ENCODE measurements at places on chromosomes 1 and 21. TPM values are rescaled to one million over a fixed set of nuclear protein-coding genes. Genes with fewer than 3 reads are reported as not detected.

DNA sequence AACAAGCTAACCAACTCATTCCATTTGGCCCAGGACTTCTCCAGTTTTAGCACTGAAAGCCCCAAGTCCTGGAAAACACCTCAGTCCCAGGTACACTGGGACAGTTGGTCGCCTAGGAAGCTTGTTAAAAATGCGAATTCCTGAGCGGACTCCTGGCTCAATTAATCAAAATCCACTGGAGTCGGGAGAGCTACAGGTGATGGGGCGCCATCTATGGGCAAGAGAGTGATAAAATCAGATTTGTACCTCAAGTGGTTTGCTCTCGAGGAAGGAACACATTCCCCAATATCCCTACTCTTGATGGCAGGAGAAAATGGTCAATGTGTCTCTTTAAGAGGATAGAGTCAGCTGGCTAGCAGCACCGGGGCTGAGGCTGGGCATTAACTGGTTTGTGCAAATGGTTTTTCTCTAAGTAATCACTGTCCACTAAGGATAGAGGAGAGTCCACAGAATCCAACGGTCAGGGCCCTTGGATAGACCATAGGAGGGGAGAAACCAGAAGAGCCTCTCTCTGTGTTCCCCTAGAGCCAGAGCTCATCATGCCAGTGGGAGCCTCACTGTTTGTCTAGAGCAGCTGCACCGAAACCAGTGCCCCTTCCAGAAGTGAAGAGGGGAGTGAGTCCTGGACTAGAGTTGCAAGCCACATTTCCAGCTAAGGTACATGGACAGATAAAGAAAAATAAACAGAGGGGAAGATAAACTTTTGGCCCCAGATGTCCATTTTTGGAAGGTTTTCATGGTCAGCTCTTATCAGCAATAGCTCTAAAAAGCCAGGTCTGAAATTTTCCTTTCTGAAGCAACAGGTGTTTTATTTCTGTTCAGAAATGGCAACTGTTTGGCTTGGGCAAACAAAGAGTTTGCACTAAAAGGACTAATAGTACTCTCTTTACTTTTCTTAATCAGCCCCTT, 148.5 kb downstream of the TENT5C start:
- peak overlapping the region; percentile 61 for H3K27ac ChIP-seq
- no peaks in the 10 kb centered on the region for H3K36me3 ChIP-seq
- H3K27me3 ChIP-seq, result no peaks in the 10 kb centered on the region

GRCh38 chr1:50348449-50349241, 74.6 kb downstream of the DMRTA2 start:
- DNase-seq, result peak; percentile 40
- H3K27ac ChIP-seq, result no peak overlapping the region
- no peak overlapping the region for H3K4me3 ChIP-seq
- H3K27me3 ChIP-seq, result peaks cover 32% of the 10 kb centered on the region
- no peaks in the 10 kb centered on the region for H3K4me1 ChIP-seq

DNA sequence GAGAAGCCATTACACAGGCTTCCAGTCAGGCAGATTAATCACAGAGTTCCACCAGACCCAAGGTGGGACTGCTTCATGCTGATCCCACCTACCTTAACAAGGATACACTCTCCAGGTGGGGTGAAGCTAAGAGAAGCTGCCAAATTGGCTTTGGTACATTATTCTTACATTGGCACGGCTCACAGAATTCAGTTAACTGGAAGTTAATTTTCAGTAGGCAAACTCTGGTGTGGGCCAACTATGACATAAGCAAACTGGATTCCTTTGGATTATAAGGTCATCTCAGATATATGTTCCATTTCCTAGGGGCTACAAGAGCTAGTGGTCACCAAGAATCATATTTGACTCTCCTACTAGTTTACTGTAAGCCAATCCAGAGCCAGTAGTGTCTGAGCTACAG, 448.8 kb upstream of the BEND5 start:
- H3K4me1 ChIP-seq, result no peaks in the 10 kb centered on the region
- no peak overlapping the region for H3K27ac ChIP-seq

- H3K27me3 ChIP-seq, result no peaks in the 10 kb centered on the region
- H3K4me1 ChIP-seq, result peaks cover 8% of the 10 kb centered on the region
- no peaks in the 10 kb centered on the region for H3K36me3 ChIP-seq
- H3K27ac ChIP-seq, result no peak overlapping the region
- DNase-seq, result no peak
- H3K4me3 ChIP-seq, result no peak overlapping the region
Observed at GRCh38 chr21:17602874-17603273, 9.8 kb downstream of the BTG3 start.

GRCh38 chr1:4627353-4627752, 27.1 kb upstream of the AJAP1 start:
- H3K36me3 ChIP-seq, result no peaks in the 10 kb centered on the region
- H3K4me3 ChIP-seq, result no peak overlapping the region
- H3K4me1 ChIP-seq, result no peaks in the 10 kb centered on the region
- no peak overlapping the region for H3K27ac ChIP-seq

GRCh38 chr21:18810136-18810535, 406.6 kb upstream of the TMPRSS15 start:
- DNase-seq, result no peak
- no peaks in the 10 kb centered on the region for H3K27me3 ChIP-seq
- no peaks in the 10 kb centered on the region for H3K36me3 ChIP-seq
- H3K4me3 ChIP-seq, result no peak overlapping the region
- no peak overlapping the region for H3K27ac ChIP-seq

- H3K36me3 ChIP-seq, result no peaks in the 10 kb centered on the region
- no peaks in the 10 kb centered on the region for H3K27me3 ChIP-seq
Observed at GRCh38 chr1:91736715-91737615, 149.0 kb downstream of the TGFBR3 start.

- no peak for DNase-seq
- H3K36me3 ChIP-seq, result no peaks in the 10 kb centered on the region
- no peak overlapping the region for H3K27ac ChIP-seq
- H3K27me3 ChIP-seq, result no peaks in the 10 kb centered on the region
Observed at GRCh38 chr1:160208557-160209320, 3.6 kb downstream of the PEA15 start.

GRCh38 chr1:113792986-113793385, 19.3 kb downstream of the RSBN1 start:
- no peak overlapping the region for H3K27ac ChIP-seq
- H3K27me3 ChIP-seq, result no peaks in the 10 kb centered on the region
- H3K4me3 ChIP-seq, result no peak overlapping the region
- peaks cover 9% of the 10 kb centered on the region for H3K36me3 ChIP-seq
- H3K4me1 ChIP-seq, result peaks cover 8% of the 10 kb centered on the region
- no peak for DNase-seq

DNA sequence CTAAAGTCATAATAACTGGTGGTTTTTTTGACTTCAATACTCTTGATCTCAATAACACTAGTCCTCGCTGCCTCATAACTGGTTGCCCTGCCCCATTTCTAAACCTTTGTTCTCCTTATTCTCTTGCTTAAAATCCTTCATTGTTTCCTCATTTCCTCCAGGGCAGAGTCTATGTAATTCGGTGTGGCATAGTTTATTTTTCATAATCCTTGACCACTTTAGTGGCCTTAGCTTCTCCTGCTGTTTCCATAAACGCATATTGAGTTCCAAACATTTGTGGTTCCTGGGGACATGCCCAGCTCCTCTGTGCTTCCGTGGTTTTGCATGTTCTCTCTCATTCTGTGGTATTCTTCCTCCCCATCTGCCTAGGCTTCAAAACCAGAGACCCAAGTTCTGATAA, 19.0 kb upstream of the TLCD4 start:
- H3K27me3 ChIP-seq, result no peaks in the 10 kb centered on the region
- DNase-seq, result no peak
- no peak overlapping the region for H3K4me3 ChIP-seq
- no peaks in the 10 kb centered on the region for H3K36me3 ChIP-seq
- peak overlapping the region; percentile 73 for H3K27ac ChIP-seq

GRCh38 chr1:107175102-107175909, 34.5 kb downstream of the NTNG1 start:
- no peaks in the 10 kb centered on the region for H3K4me1 ChIP-seq
- H3K36me3 ChIP-seq, result no peaks in the 10 kb centered on the region
- H3K4me3 ChIP-seq, result no peak overlapping the region
- no peak overlapping the region for H3K27ac ChIP-seq
- H3K27me3 ChIP-seq, result no peaks in the 10 kb centered on the region

- no peak for DNase-seq
- H3K27me3 ChIP-seq, result no peaks in the 10 kb centered on the region
- no peaks in the 10 kb centered on the region for H3K36me3 ChIP-seq
- no peak overlapping the region for H3K4me3 ChIP-seq
- no peak overlapping the region for H3K27ac ChIP-seq
Observed at GRCh38 chr21:28927130-28927529, 65.5 kb downstream of the LTN1 start.

- H3K4me3 ChIP-seq, result no peak overlapping the region
- DNase-seq, result no peak
- H3K27ac ChIP-seq, result peak overlapping the region; percentile 29
- peaks cover 10% of the 10 kb centered on the region for H3K4me1 ChIP-seq
Observed at GRCh38 chr1:12121212-12122003, 45.4 kb upstream of the TNFRSF1B start.

- no peak overlapping the region for H3K4me3 ChIP-seq
- H3K27ac ChIP-seq, result peak overlapping the region; percentile 65
- DNase-seq, result no peak
- H3K4me1 ChIP-seq, result peaks cover 9% of the 10 kb centered on the region
- H3K27me3 ChIP-seq, result no peaks in the 10 kb centered on the region
Observed at GRCh38 chr1:53134042-53134485, 8.4 kb downstream of the SLC1A7 start.

DNA sequence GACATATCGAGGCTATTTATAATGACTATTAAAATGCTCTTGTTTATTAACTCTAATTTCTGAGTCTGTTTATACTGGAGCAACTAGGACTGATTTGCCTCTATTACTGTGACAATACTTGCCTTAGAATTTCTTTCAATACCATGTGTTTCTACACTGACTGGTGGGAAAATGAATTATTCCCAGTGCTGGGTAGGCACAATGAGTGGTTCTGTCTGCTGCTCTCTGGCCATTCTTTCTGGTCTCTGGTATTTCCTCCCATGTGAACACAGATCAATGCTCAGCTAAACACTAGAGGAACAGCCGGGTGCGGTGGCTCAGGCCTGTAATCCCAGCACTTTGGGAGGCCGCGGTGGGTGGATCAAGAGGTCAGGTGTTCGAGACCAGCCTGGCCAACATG, 390.5 kb downstream of the PRDM2 start:
- no peak overlapping the region for H3K4me3 ChIP-seq
- DNase-seq, result no peak
- no peaks in the 10 kb centered on the region for H3K4me1 ChIP-seq
- H3K27me3 ChIP-seq, result no peaks in the 10 kb centered on the region
- H3K36me3 ChIP-seq, result no peaks in the 10 kb centered on the region

- no peak overlapping the region for H3K27ac ChIP-seq
- H3K36me3 ChIP-seq, result no peaks in the 10 kb centered on the region
- H3K4me3 ChIP-seq, result no peak overlapping the region
- no peaks in the 10 kb centered on the region for H3K27me3 ChIP-seq
- DNase-seq, result no peak
Observed at GRCh38 chr1:244556263-244556662, 95.2 kb downstream of the CATSPERE start.

GRCh38 chr1:241849345-241849695, 1.3 kb downstream of the EXO1 start:
- H3K36me3 ChIP-seq, result no peaks in the 10 kb centered on the region
- H3K27ac ChIP-seq, result no peak overlapping the region
- no peaks in the 10 kb centered on the region for H3K27me3 ChIP-seq
- no peak for DNase-seq

DNA sequence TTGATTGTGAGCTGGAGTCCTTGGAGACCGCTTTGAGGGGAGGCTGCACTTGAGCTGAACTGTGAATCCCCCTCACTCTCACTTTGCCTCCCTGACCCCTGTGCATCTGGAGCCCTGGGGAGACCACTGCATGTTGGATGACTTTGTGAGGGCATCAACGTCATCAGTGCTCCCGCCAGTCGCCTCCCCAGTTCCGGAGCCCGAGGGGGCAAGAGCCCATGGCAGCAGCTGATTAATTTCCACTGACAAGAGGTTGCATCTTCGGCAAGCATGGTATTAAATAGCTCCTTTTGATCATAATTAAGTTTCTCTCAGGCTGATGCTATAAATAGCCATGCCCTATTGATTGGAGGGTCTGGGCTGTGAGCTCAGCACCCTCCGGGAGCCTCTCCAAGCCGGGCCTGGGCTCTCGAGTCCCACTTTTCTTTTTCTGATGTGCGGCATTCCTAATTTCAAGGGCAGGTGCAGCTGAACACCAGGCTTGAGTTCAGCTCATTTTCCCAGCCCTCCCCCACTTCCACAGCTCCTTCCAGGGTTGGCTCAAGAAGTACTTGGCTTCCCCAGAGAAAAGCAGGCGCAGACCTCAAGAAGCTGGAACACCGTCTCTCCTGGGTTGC, 33.2 kb downstream of the KCND3 start:
- no peak for DNase-seq
- H3K27me3 ChIP-seq, result no peaks in the 10 kb centered on the region
- no peak overlapping the region for H3K27ac ChIP-seq
- no peaks in the 10 kb centered on the region for H3K36me3 ChIP-seq
- peaks cover 4% of the 10 kb centered on the region for H3K4me1 ChIP-seq

GRCh38 chr1:34066981-34067603, 97.9 kb downstream of the CSMD2 start:
- H3K36me3 ChIP-seq, result no peaks in the 10 kb centered on the region
- no peaks in the 10 kb centered on the region for H3K4me1 ChIP-seq
- H3K4me3 ChIP-seq, result no peak overlapping the region
- DNase-seq, result no peak

DNA sequence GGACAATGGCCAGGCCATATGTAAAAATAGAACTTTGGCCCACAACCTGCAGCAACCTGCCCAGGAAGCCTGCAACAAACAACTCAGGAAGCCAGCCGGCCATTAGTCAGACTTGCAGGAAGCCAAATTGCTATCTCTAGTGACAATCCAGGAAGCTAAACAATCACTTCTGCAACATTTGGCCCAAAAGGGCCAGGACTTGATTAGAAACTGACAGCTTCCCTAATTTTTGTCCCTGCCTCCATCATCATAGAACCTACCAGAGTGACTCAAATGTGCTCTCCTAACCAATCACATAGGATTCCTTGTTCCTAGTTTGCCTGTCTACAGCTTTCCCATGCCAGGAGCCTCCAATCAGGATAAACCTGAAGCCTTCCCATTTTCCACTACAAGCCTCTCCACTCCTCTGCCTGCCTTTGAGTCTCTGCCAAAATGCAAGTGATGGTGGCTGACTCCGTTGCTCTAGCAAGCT, 639.3 kb downstream of the PTPRU start:
- H3K4me1 ChIP-seq, result no peaks in the 10 kb centered on the region
- no peaks in the 10 kb centered on the region for H3K36me3 ChIP-seq
- DNase-seq, result no peak
- H3K4me3 ChIP-seq, result no peak overlapping the region

- H3K27me3 ChIP-seq, result no peaks in the 10 kb centered on the region
- H3K4me1 ChIP-seq, result peaks cover 7% of the 10 kb centered on the region
- no peak overlapping the region for H3K27ac ChIP-seq
- no peak overlapping the region for H3K4me3 ChIP-seq
- H3K36me3 ChIP-seq, result no peaks in the 10 kb centered on the region
Observed at GRCh38 chr1:200304171-200304570, 105.7 kb downstream of the ZNF281 start.

C1orf116 gene
- 30.6 TPM for total RNA-seq

CYP2J2 gene
- total RNA-seq, result 53.9 TPM

PDE9A gene
- 673 TPM for total RNA-seq

KRTAP19-2 gene
- total RNA-seq, result not detected

ADGRL4 gene
- 3.5 TPM for total RNA-seq

OR2L2 gene
- 0.16 TPM for total RNA-seq

UQCRHL gene
- 3.0 TPM for total RNA-seq

FCRL2 gene
- total RNA-seq, result 0.41 TPM

GPATCH3 gene
- total RNA-seq, result 3.2 TPM

F13B gene
- not detected for total RNA-seq

DYNLT4 gene
- 1.4 TPM for total RNA-seq

NR1I3 gene
- not detected for total RNA-seq

PLD5 gene
- not detected for total RNA-seq

C1orf185 gene
- not detected for total RNA-seq

DCDC2B gene
- not detected for total RNA-seq

PADI1 gene
- 0.14 TPM for total RNA-seq

C2CD4D gene
- not detected for total RNA-seq

Measured in transverse colon (tissue), 4 donors.